ENCODE measurements at places on chromosomes 7 and 10.

GRCh38 chr10:101453318-101453717, 99.4 kb downstream of the BTRC start:
- no peak for DNase-seq

DNA sequence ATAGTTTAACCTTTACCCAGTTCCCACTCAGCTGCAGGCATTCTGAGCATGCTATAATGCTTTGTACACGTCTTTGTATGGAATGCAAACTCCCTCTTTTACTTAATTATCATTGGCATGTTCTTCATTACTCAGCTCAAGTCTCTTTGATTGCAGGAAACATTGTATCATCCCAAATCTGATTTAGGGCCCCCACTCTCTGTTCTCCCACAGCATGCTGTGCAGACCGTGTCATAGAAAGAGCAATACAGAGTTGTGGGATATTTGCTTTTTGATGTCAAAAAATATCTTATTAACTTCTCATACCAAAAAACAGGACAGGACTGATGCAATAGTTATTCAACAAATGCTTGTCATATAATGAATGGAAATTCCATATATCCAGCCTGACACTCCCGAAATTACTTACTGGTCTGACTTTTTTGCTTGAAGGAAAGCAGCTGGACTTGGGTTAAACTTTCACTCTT, 1081.5 kb upstream of the C7orf33 start:
- DNase-seq = no peak

GRCh38 chr7:18018296-18019215, 9.1 kb downstream of the PRPS1L1 start:
- no peak for DNase-seq

- DNase-seq = no peak
These were observed 166.5 kb upstream of the GNAI1 start for GRCh38 chr7:79968077-79968648.

- DNase-seq = no peak
These were observed 237.6 kb upstream of the TCERG1L start for GRCh38 chr10:131549116-131549515.

DNA sequence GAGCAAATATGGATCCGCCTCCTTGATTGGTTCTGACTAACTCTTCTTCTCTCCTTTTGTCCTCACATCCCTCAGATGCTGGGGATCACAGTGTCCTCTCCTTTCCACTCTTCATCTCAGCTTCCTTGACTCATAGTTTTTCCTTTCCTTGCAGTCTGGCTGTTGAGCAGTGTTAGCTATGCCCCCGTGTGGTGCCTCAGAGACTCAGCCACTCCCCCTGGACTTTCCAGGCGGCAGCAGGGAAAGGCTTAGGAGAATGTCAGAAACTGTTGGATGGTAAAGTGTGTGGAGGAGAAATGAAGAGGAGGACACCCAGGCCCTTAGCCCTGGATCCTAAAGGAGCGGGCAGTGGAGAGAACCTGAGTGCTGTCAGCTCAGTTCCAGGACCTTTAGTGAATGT, 267.5 kb downstream of the CELF2 start:
- no peak for DNase-seq

- no peak for DNase-seq
These were observed at the start of gene EPHA1 for GRCh38 chr7:143408686-143409561. Gene EPHA1 (minus strand): TSS chr7:143408856. CDS start chr7:143408805, 51 bp downstream.

- DNase-seq = no peak
These were observed 62.1 kb upstream of the SHH start for GRCh38 chr7:155874411-155874810.

DNA sequence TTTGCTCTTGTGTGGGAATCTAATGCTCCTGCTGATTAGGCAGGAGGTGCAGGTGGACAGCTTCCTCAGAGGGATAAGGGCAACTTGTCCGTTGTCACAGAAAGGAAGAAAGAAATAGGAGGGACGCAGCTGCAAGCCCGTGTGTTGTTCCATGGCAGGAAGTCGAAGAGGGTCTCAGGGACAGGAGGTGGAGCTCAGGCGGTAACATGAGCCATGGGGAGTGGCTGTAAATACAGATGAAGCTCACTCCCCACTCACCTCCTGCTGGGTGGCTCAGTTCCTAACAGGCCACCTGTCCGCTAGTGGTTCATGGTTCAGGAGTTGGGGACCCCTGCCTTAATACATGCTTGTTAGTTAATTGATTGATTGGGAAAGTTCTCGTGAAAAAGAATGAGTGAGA, 101.7 kb upstream of the SFMBT2 start:
- no peak for DNase-seq

- DNase-seq = no peak
These were observed 108.2 kb downstream of the CHRM2 start for GRCh38 chr7:136976504-136977251.

- no peak for DNase-seq
These were observed 45.0 kb upstream of the NMT2 start for GRCh38 chr10:15213461-15213861.

DNA sequence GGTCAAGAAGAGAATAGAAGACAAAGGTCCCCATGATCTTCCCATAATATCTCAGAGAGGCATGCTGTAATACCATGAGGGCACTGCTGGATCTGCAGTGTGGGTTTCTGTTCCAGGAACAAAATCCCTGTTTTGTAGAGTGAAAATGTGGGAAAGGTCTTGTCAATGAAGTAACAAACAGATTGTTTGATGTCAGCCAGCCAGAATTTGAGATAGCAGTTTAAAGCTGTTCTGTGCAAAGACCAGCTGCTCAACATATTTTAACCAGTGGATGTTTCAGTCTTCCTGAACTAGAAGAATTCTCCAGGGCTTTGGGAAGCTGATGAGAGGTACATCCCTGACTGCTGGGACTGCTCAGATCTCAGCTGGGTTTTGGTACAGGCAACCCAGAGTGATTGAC, 1012.5 kb downstream of the DNAJB9 start:
- DNase-seq = no peak

GRCh38 chr7:9181356-9181755, 747.9 kb downstream of the NXPH1 start:
- no peak for DNase-seq

GRCh38 chr7:44374007-44374763, 48.8 kb upstream of the CAMK2B start:
- DNase-seq = no peak

GRCh38 chr7:106952001-106952657, 87.0 kb downstream of the PIK3CG start:
- DNase-seq = no peak

GRCh38 chr10:851901-852300, 79.6 kb downstream of the LARP4B start:
- no peak for DNase-seq

DNA sequence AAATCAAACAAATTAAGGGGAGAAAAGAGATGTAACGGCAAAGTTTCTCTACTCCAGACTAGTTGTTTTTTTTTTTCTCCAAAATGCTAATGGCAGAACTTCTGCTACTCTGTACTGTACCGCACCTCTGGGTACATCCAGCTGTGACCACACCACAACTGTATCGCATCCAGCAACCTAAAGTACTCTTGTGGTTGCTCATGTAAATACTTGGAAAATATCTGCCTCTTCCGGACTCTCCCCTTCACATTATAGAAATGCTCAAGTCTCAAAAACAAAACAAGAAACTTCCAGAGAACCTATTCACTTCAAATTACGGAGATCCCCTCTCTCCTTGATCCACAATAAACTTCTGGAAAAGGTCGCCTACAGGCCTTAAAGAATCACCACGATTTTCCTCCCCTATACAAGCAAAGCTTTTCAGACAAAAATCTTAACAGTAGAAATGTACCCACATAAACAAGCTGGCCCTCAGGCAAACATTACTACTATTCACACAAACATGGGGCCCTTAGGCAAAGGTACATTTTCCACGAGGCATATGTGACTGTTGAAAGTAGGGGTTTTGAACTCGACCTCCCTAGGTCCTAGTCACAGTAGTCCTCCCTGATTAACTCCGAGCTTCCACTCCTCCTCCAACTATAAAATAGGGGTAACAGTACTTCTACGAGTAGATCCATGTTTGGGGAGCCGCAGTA, 222.9 kb upstream of the MKLN1 start:
- no peak for DNase-seq

GRCh38 chr10:44384601-44385025, 284 bp downstream of the CXCL12 start:
- DNase-seq = no peak

DNA sequence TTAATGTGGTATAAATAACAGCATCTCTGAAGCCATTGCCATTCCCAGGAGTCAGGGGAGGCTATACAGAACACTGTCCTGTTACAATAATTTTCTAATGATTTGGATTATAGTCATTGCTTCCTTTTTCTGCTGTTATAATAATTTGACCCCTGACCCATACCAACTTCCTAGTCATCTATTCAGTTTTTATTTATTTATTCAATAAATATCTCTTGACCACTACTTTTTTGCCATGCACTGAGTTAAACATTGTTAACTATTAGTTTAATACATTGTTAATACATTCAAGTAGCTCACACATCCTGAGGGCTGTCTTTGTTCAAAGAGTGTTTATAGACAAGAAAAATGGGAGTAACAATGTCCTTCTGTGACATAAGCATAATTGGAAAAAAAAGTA, 235.5 kb upstream of the MEOX2 start:
- no peak for DNase-seq

GRCh38 chr10:46326971-46327370, 40.2 kb downstream of the ANTXRL start:
- DNase-seq = no peak

All from H54 (cell line).